ENCODE measurements at places on chromosomes 4 and X.

GRCh38 chrX:12349201-12349600, 210.9 kb downstream of the FRMPD4 start:
- DNase-seq = no peak

DNA sequence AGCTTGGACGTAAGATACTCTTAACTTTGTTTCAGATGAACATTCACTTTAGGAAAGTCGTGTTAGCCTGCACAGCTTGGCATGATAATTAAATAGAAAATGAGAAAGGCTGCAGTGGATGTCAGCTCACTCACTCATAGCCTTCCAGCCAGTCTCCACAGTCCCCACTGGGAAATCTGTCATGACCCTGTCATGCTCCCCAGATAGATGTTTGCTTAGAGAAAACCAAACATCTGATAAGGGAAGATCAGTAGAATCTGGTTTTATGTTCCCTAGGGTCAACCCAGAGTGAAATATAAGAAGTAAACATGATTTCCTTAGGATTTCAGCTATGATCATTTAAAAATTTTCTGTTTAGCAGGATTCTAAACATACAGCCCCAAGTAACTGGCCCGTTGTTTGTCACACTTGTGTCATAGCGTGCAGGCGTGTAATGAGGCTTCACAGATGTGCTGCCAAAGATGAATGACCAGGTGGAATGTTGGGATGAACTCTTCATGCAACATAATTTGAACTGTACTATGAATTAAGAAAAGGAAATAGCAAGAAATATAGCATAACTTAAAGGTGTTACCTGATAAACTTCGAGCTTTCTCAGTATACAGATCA, 180.1 kb downstream of the BANK1 start:
- no peak for DNase-seq

DNA sequence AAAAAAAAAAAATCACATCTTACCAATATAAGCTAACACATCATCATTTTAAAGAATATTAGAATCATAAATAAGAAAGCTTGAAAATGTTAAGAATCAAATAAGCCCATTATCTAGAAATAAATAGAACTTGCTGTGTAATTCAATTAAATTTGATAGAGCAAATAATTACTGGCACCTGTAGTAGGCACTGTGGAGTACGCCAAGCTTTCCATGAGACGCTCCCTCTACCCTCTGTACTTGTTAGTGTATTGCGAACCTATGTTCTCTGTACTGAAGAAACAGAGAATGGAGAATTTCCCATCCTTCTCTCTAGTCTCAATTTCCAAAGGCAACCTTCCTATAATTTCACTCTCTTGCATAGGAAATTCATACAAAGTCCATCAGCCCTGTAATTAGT, 61.7 kb upstream of the HAND2 start:
- DNase-seq = no peak

DNA sequence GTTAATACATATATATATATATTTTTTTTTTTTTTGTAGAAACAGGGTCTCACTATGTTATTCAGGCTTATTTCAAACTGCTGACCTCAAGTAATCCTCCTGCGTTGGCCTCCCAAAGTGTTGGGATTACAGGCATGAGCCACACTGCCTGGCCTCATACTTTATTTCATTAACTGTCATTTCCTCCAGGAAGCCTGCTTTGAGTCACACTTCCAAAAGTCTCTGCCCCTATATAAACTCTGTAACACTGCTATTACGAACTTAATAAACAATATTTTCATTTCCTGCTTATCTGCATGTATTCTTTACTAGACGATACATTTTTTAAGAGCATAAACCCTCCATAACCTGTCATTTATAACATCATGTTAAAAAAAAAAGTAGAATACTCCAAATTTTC, 167.2 kb downstream of the WDFY3 start:
- no peak for DNase-seq

DNA sequence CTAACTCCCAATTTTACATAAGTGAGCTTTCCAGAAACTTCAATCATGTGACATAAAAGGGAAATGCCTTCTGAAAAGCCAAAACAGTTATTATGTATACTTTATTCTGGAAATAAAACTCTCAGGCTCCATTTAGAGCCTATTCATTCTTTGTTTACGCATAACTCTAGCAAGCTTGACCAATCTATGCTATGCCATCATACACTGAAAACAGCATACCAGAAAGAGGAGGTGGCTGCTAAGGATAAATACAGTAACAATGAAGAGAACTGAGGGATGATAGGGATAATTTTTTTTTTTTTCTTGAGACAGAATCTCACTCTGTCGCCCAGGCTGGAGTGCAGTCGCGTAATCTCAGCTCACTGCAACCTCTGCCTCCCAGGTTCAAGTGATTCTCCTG, 24.4 kb downstream of the CDKL2 start:
- no peak for DNase-seq

GRCh38 chr4:95267081-95267480, 281.7 kb downstream of the UNC5C start:
- DNase-seq = no peak

DNA sequence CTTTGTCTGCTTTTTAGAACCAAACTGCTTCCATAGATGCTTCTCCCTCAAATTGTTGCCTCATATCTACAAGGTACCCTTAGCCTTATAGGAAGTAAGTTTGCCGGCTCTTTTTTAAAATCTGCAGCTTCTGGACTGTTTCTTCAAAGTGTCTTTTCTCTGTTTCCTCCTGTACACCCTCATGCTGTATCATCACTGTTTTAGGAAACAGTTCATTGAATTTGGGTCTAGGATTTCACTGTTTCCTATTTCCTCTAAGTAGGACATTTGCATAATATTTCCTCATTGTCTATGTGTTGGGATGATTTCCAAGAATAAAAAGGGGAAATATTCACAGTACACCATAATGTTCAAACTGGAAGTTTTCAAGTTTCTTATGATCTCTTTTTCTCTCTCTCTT, 43.0 kb downstream of the BANK1 start:
- DNase-seq = no peak

GRCh38 chr4:10034136-10034535, 12.8 kb upstream of the SLC2A9 start:
- no peak for DNase-seq

DNA sequence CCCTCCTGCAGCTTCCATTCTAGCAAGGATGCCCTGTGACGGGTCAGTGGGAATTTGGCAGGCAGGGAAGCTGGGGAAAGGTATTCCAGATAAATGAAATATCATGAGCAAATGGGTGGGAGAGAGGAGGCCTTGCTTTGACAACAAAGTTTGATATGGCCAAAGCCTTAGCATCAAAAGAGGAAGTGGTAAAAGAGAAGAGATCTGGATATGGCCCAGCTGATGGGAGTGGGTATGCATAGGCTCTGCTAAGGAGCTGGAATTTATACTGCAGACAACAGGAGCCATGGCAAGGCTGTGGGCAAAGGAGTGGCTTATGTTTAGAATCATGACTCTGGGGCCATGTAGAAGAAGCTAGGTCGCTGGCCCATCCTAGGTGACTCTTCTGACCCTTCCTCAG, 89.2 kb downstream of the PJA1 start:
- DNase-seq = no peak

DNA sequence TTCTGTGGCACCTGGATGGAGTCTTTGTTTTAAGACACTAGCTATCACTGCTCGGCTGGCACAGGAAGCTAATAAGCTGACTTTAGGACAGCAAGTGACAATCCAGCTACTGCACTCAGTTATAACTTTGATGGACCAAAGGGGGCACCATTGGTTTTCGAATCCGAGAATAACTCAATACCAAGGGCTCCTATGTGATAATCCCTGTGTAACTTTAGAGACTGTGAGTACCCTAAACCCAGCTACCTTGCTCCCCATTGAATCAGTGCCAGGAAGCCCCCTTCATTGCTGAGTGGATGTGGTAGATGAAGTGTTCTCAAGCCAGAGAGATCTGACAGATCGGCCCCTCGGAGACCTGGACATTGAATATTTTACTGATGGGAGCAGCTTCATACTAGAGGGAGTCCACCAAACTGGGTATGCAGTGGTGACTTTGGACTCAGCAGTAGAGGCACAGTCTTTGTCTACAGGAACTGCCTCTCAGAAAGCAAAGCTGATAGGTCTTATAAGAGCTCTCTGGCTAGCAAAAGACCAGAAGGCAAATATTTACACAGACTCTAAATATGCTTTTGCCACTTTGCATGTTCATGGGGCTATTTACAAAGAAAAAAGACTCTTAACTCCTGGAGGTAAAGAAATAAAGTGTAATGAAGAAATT, 35.5 kb upstream of the UGT2B7 start:
- DNase-seq = no peak

DNA sequence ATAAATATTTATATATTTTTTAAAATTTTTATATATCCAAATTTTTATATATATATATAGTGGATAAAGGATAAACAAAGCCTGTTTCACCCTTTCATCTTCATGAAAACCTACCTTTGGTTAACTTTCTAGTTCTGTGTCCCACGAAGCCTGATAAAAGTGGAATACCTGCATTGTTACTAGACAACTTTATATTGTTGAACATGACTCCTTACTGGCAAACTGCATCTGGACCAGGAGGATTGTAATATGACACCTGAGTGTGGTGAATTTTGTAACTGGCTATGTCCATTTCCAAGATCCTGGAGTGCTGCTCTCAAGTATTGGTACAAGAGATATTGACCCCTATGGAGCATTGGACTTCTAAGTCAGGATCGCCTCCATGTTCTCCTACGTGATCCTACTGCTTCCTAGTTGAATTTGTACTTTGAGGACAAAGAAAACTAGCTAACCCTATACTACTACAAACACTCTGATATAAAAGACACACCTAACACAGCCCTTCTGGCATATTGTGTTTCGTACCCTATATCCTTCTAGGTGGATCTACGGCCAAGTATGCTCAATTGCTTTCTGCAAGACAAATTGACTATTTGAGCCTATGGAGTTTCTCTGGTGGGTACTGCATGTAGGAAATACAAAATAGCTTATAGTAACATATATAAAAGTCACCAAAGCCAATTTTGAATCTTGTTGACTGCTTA, 61.3 kb upstream of the PRRG1 start:
- no peak for DNase-seq

DNA sequence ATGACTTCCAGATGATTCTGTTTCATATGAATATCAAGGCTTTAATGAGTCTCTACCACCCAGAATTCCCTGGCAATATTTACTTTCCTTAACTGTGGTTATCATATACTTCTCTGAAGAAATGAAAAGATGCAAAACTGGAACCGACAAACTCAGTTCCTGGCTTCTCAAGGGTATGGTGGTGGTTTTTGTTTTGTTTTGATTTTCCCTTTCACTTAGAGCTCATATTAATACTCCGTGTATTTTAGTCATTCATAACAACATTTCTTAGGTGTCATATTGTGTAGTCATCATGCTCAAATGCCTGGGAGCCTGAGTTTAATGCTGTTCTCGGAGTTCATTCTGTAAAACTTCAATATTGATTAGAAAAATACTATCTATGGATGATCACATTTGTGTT, 665 bp downstream of the TRPC5OS start:
- DNase-seq = no peak

DNA sequence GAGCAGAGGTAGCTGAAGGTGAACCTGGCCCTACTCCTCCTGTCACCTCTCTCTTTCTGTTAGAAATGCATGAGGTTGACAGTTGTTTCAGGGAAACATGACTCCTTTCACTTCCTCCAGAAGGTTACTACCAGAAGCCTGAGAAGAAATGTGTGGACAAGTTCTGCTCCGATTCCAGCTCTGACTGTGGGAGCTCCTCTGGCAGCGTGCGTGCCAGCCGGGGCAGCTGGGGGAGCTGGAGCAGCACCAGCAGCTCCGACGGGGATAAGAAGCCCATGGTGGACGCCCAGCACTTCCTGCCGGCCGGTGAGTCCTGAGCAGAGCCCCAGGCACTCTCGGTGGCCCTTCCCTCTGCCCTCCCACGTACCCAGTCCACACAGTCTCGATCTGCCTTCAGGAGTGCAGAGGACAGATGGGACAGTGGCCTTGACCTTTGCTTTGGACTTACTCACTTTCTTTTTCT, 61.3 kb upstream of the TLR2 start:
- DNase-seq = no peak

DNA sequence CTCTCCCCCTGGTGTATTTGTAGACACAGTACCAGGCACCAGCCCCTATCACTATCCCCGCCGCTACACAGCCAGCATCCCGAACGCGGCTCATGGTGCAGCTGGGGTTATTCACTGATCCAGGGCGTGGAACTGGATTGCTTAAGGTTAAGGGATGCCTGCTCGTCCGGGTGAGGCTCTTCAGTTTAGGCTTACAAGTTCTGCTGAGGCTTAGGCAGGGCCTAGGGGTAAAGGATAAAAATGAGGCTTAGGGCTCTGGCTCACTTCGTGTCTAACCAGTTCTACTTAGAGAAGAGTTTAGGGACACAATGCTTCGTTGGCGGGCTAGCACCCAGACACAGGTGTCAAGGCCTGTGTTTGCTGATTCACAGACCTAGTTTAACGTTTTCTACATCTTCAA, 2.2 kb downstream of the ARMCX2 start:
- no peak for DNase-seq

- no peak for DNase-seq
Observed at GRCh38 chr4:42339935-42340406, 57.3 kb upstream of the SHISA3 start.

DNA sequence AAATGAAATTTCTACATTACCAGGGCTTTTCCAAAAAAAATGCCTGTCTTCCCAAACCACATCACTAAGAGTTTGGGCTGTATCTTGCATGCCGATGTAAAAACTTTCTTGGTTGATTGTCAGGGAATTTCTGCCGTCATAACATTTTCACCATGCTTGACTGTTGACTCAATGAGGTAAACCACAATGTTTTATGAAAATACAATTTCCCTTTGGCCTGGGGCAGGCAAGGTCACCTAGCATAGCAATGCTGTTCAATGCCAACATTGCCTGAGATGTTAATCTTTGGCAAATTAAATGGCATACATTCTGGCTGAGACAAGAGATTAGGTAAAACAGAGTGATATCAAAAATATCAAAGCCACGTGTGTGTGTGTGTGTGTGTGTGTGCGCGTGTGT, 137.1 kb upstream of the TBL1X start:
- no peak for DNase-seq

GRCh38 chrX:1450361-1451161, 2.1 kb downstream of the ASMTL start:
- no peak for DNase-seq

DNA sequence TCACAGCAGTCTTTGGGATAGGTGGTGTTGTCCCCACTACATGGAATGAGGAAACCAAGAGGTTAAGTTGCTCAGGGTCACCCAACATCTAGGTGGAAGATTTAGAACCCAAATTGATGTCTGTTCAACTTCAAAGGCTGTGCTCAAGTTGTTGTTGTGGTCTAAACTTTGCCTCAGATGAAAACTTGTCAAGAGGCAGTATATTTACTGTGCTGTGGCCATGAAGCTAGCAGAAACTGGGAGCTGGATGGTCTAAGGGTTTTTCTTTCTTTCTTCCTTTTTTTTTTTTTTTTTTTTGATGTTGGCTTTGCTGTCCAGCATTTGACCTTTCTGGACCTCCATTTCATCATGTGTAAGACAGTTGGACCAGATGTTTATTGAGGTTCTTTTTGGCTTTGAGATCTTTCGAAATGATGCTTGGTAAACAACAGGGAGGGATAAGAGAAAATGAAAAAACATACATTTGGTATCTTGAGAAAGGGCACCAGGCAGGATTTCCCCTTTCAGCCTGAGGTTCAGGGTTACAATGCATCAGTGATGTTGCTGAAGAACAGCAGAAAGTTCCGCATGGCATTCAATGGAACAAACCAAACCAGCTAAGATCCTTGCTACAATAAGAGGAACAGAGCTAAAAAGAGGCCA, 166.2 kb upstream of the RPS6KA3 start:
- no peak for DNase-seq

- DNase-seq = no peak
Observed at GRCh38 chr4:29309050-29309449, 1411.1 kb upstream of the PCDH7 start.

GRCh38 chr4:173766171-173766600, 236.2 kb upstream of the HAND2 start:
- DNase-seq = no peak
